ENCODE measurements at places on chromosomes 1 and 21.

- no peak for DNase-seq
These were observed 249.3 kb downstream of the ATG4C start for GRCh38 chr1:63033211-63033610.

DNA sequence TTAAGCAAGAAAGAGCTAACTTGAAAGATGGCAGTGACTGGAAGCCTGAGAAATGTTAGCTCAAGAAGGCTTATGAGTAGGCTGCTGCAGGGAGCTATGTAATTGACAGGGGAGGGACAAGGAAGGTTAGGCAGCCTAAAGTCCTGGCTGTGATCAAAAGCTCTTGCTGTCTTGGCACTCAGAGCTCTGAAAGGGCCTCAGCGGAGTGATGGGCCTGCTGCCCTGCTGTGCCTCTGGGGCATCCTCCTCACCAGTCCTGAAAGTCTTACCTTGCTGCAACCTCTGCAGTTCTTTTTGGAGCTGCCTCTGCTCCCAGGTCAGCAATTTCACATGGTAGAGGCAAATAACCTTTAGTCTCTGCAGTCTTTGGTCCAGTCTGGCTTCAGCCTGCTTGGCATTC is 1.8 kb downstream of the CCDC190 start:
- DNase-seq, result no peak

GRCh38 chr21:42608446-42608845 is 45.0 kb upstream of the PDE9A start:
- DNase-seq, result no peak

- no peak for DNase-seq
These were observed 2.6 kb downstream of the NAXE start for GRCh38 chr1:156594190-156594589.

DNA sequence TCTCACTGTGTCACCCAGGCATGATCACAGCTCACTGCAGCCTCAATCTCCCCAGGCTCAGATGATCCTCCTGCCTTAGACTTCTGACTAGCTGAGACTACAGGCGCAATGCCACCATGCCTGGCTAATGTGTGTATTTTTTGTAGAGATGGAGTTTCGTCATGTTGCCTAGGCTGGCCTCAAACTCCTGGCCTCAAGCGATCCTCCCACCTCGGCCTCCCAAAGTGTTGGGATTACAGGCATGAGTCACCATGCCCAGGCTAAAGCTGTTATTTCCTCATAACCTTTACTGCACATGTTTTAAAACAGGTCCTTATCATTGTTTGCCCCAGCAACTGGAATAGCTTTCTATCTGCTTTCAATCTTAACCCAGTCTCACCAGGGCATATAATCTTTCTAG is 2.9 kb downstream of the SARS1 start:
- DNase-seq, result no peak

DNA sequence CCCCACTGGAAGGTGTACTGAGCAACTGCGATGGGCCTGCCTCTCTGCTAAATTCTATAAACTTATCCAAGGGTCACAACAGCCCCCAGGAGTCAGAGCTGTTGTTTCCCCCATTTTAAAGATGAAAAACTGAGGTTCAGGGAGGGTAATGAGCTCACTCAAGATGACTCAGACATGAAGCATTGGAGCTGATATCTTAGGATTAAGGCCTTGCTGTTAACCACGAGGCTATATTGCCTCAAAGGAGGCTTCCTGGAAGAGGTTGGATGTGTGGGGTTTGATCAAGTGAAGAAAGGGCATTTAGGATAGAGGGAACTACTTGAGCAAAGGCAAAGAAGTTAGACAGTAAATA is 6.7 kb downstream of the LDLRAP1 start:
- DNase-seq, result no peak

GRCh38 chr1:14165371-14165801 is 433.1 kb upstream of the KAZN start:
- DNase-seq, result peak; percentile 28

DNA sequence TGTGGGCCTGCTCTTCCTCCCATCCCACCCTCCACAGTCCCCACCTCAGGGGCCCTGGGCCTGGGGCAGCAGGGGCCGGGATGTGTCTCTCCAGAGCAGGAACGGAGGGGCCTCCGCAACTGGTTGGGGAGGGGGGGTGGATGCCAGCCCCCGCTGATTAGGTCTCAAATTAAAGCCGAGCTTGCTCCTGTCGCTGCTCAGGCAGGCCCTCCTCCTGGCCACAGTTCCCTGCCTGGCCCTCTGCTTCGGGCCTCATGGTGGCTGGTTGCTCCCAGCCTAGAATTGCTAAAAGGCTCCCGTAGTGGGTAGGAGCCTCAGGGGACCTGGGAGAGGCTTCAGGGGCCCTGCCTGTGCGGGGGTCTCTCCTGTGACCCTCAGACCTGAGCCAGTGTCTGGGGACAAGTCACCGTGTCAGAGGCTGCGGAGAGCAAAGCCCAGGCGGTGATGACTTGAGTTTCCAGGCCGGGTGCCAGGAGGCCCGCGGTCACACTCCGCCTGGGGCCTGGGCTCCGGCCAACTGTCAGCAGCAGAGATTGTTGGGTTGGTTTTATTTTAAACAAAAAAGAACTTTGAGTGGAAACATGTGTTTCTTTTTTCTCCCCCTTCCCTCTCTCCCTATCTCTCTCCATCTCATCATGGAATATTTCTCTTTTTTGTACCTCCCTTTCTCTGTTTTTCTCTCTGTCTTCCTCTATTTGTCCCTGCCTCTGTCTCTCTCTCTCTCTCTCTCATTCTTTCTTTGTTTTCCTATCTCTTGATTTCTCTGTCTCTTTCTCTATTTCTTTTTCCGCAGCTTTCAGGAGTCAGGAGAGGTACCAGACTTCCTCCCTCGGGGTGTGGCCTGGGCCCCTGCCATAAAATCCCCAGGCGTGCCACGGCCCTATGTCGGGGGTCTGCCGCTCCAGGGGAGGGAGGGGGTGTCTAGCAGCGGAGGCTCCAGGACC is 20.0 kb upstream of the EPHA2 start:
- DNase-seq, result peak; percentile 71

- DNase-seq, result no peak
These were observed 34.7 kb downstream of the USH2A start for GRCh38 chr1:216388558-216388957.

- DNase-seq, result no peak
These were observed 123.9 kb downstream of the PRDM2 start for GRCh38 chr1:13823936-13824335.

GRCh38 chr1:58346036-58346355 is 200.5 kb downstream of the OMA1 start:
- no peak for DNase-seq

DNA sequence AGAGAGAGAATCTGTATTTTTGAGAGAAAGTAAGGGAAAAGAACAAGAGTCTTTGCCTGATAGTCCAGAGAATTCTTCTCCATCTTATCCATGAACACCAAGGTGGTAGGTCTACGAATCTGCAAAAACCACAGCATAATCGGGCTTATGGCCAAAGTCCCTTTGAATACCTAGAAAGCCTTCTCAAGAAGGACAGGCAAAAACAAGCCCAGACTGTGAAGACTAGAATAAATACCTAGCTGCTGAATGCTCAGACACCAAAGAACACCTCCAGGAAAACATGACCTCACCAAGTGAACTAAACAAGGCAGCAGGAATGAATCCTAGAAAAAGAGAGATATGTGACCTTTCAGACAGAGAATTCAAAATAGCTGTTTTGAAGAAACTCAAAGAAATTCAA is 79.2 kb downstream of the HFM1 start:
- no peak for DNase-seq

- no peak for DNase-seq
These were observed 745 bp downstream of the MUL1 start for GRCh38 chr1:20507248-20507563.

- no peak for DNase-seq
These were observed 317.9 kb downstream of the LTN1 start for GRCh38 chr21:28674763-28675162.

DNA sequence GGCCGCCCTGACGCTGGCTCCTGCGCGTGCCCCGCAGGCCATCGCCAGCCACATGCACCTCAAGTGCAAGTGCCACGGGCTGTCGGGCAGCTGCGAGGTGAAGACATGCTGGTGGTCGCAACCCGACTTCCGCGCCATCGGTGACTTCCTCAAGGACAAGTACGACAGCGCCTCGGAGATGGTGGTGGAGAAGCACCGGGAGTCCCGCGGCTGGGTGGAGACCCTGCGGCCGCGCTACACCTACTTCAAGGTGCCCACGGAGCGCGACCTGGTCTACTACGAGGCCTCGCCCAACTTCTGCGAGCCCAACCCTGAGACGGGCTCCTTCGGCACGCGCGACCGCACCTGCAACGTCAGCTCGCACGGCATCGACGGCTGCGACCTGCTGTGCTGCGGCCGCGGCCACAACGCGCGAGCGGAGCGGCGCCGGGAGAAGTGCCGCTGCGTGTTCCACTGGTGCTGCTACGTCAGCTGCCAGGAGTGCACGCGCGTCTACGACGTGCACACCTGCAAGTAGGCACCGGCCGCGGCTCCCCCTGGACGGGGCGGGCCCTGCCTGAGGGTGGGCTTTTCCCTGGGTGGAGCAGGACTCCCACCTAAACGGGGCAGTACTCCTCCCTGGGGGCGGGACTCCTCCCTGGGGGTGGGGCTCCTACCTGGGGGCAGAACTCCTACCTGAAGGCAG is 23.4 kb upstream of the ARF1 start:
- no peak for DNase-seq

- no peak for DNase-seq
These were observed 78.3 kb upstream of the KCNK2 start for GRCh38 chr1:215004121-215004827.

- no peak for DNase-seq
These were observed 356.9 kb upstream of the RUNX1 start for GRCh38 chr21:35405981-35406380.

- no peak for DNase-seq
These were observed 84.7 kb downstream of the DISP3 start for GRCh38 chr1:11563560-11564069.

DNA sequence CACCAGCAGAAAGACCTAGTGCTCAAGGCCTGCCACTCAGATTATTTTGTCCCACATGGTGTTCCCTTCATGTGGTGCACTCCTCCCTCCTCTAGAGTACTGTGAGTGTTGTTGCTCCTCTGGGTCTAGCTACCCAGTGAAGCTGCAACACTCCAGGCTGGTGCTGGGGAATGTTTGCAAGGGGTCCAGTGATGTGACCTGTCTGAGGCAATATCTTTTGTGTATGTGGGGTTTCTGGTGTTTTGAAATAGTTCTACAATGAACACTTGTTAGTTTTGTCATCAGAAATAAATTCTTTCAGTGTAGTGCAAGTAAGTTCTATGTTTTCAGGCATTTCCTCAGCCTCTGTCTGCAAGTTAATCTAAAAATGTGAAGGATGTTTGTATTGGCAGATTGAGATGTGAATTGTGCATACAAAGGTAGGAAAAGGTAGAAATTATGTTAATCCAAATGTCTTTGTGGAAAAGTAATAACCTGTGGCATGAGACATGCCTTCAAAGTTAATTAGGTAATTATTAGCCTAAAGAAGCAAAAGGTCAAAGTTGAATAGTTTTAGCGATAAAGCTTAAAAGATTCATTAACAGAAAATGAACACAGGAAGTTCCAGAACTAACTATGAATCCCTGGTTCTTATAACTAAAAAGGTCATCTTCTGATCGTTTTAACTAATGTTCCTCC is 616.8 kb downstream of the LTN1 start:
- DNase-seq, result no peak

DNA sequence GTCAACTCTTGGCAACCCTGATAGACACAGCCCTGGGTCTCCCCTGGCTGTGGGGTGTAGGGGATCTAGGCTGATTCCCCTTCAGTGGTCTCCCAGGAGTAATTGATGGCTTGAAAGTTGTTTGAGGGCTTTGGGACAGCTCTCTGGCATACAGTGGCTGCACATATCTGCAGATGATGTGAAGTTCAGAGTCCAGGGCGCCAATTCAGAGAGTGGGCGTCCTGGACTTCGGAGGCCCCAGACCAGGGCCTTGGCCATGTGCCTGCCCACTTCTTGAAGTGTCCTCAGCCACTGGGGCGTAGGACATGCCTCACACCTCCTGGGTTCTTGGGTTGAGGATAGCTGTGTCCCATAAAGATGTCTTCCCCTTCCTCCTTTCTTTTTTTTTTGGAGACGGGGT is 2.6 kb downstream of the INAVA start:
- no peak for DNase-seq

DNA sequence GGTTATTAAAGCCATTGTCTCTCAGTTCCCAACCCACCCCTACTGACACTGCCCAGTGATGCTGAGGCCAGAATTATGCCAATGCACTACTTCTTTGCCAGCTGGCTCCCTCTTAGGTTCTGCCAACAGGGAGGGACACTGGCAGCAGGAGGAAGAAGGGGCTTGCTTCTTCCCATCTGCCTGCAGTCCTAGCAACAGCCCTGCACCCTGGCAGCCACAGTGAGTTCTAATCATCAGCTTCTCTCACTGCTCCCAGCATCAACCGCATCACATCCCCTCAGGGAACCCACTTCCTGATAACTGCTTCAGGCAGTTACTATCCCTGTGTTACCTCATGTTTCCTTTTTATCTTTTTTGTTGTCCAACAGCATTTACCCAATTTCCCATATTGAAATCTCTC is 86.2 kb downstream of the UBR4 start:
- DNase-seq, result peak; percentile 18

- peak; percentile 80 for DNase-seq
These were observed at the start of gene SCP2 for GRCh38 chr1:52927212-52928014. TSS of gene SCP2 (plus strand) at chr1:52927276. CDS start at chr1:52927397, 121 bp downstream.

DNA sequence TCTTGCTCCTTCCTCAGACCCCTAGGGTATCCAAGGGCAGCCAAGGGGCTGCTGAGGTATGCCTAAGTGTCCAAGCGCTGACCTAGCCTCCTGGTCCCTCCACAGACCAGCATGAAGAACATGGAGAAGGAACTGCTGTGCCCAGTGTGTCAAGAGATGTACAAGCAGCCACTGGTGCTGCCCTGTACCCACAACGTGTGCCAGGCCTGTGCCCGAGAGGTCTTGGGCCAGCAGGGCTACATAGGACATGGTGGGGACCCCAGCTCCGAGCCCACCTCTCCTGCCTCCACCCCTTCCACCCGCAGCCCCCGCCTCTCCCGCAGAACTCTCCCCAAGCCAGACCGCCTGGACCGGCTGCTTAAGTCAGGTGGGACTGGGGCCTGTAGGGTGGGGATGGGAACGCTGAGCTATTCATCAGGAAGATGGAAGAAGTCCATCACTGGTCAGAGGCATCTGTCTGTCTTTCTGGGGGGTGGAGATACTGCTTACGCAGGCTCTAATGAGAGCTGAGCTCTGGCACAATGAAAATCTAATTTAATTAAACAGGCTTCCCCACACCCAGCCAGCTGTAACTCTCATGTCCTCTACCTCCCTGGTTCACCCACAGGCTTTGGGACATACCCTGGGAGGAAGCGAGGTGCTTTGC is 1.8 kb downstream of the TRIM46 start:
- no peak for DNase-seq

Data from putamen (tissue), 1 donor.